Stimulated activated CD4-positive, alpha-beta T cell treated with anti-CD3 and anti-CD28 coated beads, Interleukin-15, amount 100 ng/mL, for 1 hour (primary cell): ENCODE measurements at places on chromosomes 6 and 20.

GRCh38 chr6:21742238-21742660 lies 148.7 kb downstream of the SOX4 start:
- DNase-seq: no peak

DNA sequence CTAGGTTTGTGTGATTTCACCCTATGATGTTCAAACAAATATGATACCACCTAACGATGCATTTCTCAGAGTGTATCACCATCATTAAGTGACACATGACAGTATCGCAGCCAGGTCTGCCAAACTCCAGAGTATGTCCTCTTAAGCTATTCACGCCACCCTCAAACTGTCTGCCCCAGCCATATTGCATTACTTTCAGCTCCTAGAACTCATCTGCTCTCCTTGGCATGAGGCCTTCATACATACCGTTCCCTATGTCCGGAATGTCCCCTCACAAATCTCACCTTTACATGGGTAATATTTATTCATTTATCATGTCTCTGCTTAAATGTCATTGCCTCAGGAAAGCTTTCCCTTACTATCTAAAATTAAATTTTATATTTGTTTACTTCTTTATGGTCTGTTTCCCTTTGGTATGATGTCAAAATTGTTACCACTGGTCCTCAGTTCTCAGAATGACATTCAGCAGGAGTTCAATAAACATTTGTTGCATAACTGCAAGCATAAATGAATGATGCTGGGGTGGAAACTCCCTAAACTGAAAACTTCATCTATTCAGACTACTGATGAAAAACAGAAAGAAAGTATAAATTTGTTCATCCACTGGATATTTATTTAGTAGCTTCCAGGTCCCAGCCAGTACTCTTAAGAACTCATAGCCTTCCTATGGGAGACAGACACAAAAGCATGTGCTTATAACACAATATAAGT lies 3.2 kb downstream of the SESN1 start:
- DNase-seq: no peak

DNA sequence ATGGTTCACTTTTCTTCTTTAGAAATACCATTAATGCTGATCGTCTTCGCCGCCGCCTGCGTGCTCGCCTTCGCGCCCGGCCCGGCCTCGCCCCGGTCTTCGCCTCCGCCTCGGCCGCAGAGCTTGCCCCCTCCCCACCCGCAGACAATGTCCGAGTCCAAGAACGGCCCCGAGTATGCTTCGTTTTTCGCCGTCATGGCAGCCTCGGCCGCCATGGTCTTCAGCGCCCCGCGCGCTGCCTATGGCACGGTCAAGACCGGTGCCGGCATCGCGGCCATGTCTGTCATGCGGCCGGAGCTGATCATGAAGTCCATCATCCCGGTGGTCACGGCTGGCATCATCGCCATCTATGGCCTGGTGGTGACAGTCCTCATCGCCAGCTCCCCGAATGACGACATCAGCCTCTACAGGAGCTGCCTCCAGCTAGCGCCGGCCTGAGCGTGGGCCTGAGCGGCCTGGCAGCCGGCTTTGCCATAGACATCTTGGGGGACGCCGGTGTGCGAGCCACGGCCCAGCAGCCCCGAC lies 4.8 kb upstream of the PRPH2 start:
- DNase-seq: peak; percentile 6

DNA sequence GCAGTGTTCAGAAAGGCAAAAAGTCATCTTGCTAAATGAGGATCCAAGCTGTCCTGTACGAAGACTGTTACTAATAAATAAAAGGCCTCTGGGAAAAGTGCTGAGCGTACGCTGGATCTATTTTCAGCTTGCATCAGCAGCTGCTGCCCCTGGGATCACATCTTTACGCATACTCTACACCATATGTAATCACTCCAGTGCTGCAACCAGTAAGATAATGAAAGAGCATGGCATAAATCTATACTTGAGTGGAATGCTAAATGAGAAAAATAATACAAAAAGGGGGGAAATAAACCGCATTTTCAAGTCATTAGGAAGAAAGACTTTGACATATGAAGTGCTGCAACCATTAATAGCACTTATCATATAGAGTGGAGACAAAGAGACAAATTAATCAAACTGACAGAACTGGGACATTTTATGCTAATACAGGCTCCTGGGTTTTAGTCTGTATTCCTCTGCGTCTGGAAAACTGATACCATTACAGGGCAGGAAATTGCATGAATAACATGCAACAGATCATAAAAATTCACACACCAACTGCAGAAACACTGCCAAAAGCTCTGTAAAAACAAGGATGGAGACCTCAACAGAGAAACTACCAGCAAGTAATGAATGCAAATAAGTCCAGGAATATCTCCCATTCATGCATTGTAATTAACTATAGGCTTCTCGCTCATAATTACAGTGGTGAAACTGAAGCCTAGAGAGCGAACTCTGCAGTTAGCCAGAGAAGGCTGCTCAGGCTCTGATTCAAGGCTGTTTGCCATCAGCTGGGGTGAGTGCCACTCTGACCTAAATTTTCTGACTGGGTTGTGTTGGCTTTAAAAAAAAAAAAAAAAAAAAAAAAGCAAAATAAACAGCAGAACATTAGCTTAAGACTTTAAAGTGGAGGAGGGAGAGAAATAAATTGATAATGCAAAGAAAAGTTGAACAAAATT lies 83.8 kb downstream of the GJA10 start:
- no peak for DNase-seq

GRCh38 chr6:158655569-158656450 lies 6.0 kb downstream of the SYTL3 start:
- DNase-seq: no peak

GRCh38 chr20:57849521-57850215 lies 139.9 kb upstream of the PMEPA1 start:
- DNase-seq: no peak

- DNase-seq: no peak
Observed at GRCh38 chr6:22383016-22383415, 86.2 kb upstream of the PRL start.

- DNase-seq: no peak
Observed at GRCh38 chr6:144341831-144342527, 56.8 kb downstream of the UTRN start.

DNA sequence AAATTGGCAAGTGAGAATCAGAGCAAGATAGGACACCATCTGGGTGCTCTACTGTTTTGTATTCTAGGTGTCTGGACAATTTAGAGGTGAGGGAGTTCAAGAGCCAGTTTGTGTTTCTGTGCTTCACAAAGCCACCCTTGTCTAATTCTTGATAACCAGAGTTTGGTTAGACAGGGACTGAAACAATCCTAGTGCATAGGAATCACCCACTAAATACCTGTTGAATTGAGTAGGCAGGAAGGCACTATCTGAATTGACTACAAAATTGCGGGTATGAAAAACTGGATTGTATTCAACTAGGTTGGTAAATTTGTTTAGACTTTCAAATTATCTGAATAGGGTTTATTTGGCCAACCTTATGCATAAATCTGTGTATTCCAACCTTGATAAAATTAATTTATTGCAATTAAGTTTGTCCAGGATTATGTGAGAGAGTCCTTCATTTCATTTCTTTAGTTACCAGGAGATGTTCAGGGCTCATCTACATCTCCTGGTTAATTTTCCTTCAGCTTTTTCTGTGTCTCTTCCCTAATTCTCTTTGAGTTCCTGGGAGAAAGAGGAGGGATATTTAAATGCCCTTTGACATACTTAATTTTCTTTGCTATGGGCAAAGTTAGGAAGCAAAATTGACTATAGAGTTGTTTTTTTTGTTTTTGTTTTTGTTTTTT lies 1.7 kb downstream of the TPX2 start:
- DNase-seq: no peak

DNA sequence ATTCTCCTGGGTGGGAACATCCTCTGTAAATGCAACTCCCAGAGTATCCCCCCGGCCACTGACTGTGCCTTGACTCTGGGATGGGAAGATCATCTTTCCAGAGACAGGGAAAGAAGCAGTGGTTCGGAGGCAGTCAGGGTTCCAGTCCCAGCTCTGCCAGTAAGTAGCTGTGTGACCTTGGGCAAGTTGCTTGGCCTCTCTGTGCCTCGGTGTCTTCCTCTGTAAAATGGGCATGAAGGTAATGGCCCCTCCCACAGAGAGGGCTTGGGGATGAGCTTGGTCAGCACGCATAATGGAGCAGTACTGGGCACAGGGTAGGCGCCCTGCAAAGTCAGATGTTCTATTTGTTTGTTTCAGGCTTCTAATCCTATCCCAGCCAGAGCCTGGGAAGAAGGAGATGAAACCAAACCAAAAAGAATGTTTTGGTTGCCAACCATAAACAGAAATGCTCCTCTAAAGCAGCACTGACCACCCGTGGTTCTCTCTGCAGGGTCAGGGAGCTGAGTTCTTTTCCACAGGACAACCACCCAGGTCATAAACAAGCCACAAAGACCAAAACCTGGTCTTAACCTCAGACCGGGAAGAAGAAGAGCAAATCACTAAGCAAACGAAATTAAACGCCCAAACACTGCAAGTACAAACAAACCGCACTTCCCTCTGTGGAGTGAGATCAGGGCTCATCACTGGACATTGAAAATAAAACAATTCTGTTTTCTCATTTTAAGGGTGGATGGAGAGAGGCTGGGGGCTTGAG lies 381.0 kb upstream of the SULF2 start:
- DNase-seq: no peak

GRCh38 chr6:2028457-2029038 lies 216.9 kb downstream of the GMDS start:
- DNase-seq: no peak

- DNase-seq: no peak
Observed at GRCh38 chr20:38534756-38535155, 46.2 kb upstream of the ADIG start.

GRCh38 chr6:3882866-3883265 lies 33.7 kb downstream of the FAM50B start:
- no peak for DNase-seq

- DNase-seq: no peak
Observed at GRCh38 chr20:64065062-64065973, 2.3 kb downstream of the TCEA2 start.

DNA sequence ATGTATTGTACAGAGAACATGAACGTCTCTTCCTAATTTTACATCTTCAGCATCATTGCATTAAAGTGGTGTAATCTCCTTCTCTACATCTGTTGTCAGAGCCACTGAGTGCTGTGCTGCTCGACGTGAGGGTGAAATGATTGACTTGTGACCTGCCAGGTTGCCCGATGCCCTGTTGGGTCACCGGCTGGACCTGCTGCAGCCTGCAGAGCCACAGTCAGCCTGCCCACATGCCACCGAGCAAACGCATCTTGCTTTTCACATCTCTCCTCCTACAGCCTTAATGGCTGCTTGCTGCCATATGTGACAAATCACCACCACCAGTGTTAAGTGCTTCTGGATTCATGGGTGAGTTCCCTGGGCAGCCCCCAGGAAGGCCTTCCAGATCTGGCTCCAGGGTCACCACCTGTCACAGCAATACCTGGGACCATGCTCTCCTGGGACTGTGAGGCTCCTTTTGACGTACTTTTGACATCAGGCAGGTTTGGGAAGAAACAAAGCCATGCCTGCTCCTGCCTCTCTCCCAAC lies 80.3 kb downstream of the ASXL1 start:
- no peak for DNase-seq

DNA sequence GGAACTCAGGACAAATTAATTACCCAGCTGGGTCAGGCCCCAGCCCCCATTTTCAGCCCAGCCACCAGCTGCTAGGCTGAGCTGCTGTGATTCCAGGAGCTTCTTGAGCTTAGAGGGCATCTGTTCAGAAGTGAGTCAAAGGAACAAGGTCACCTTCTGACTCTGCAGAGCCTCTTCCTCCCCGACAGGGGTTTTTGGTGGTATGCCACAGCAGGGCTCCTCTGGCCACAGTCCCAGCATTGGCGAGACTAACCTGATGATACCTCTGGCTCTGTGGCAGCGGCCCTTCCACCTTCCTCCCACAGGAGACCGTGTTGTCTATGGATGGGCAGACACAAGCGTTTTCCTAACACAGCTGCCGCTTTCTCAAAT lies 39.7 kb downstream of the ZC3H12D start:
- no peak for DNase-seq

DNA sequence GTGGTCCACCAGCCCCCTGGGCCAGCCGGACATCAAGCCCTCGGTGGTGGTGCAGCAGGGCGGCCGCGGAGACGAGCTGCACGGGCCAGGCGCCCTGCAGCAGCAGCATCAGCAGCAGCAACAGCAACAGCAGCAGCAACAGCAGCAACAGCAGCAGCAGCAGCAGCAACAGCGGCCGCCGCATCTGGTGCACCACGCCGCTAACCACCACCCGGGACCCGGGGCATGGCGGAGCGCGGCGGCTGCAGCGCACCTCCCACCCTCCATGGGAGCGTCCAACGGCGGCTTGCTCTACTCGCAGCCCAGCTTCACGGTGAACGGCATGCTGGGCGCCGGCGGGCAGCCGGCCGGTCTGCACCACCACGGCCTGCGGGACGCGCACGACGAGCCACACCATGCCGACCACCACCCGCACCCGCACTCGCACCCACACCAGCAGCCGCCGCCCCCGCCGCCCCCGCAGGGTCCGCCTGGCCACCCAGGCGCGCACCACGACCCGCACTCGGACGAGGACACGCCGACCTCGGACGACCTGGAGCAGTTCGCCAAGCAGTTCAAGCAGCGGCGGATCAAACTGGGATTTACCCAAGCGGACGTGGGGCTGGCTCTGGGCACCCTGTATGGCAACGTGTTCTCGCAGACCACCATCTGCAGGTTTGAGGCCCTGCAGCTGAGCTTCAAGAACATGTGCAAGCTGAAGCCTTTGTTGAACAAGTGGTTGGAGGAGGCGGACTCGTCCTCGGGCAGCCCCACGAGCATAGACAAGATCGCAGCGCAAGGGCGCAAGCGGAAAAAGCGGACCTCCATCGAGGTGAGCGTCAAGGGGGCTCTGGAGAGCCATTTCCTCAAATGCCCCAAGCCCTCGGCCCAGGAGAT lies 1.0 kb downstream of the POU3F2 start:
- no peak for DNase-seq

- DNase-seq: no peak
Observed at GRCh38 chr20:44633872-44634600, 17.5 kb downstream of the ADA start.

DNA sequence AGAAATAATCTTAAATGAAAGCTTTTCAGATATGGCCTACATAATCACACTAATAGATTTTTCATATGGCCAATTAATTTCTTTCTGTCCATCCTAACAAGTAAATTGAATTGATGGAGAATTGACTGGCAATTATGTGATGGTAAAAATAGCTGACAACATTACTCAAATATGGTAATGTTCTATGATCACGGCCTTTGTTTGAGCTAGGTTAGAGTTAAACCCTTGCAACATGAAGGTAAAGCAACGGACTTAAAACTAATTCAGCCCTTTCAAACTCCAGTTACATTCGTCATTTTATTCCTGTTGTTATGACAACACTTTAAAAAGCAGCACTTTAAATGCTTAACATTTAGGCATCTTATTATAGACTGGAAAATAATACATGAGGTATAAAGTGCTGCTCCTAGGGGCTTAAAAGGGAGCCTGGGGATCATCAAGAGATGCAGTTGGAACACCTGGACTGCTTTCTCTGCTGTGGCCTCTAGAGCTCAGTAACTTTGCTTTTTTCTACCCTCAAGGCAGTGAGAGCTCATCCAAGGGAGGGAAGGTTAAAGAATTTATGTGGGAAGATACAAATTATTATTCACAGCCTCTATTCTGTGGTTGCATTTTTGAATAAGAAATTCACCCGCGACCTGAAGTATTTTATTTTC lies 46.9 kb downstream of the RIPOR2 start:
- no peak for DNase-seq
